Natural killer cell (primary cell): ENCODE measurements at places on chromosomes 16 and 17. TPM values are rescaled to one million over a fixed set of nuclear protein-coding genes. Genes with fewer than 3 reads are reported as not detected.

Gene TTYH2
- 7.9 TPM for total RNA-seq

DNA sequence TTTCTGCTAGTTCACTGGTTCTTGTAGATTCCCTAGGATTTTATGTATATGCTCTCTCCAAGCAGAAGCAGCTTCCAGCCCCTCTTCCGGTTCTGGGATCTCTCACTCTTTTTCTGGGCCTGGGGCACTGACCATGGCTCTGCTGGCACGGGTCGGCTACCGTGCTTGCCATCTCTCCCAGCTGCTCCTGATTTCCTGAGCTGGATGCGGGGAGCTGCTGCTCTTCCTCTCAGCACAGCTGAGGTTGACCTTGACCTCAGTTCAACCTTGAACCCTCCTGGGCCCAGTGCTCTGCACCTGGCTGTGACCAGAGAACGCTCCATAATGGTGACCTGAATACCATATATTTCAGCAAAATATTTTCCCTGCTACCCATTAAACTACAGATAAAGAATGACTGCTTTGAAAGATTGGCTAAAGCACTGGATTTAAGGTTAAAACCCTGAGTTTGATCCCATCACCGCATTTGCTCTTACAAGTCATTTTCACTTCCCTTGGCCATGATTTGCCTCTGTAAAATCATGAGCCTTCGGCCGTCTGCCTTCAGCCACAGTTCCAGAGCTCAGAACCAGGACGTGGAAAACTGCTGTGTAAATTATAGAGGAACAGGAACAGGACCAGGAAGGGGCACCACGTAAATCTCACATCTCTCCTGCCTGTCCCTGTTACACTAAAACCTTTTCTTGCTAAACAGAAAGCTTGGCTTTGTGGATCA is 130.8 kb upstream of the CHMP6 start:
- no peaks in the 10 kb centered on the region for H3K27me3 ChIP-seq
- no peak for DNase-seq
- H3K36me3 ChIP-seq: peaks cover 5% of the 10 kb centered on the region
- H3K4me1 ChIP-seq: peaks cover 26% of the 10 kb centered on the region
- H3K4me3 ChIP-seq: no peak overlapping the region

DNA sequence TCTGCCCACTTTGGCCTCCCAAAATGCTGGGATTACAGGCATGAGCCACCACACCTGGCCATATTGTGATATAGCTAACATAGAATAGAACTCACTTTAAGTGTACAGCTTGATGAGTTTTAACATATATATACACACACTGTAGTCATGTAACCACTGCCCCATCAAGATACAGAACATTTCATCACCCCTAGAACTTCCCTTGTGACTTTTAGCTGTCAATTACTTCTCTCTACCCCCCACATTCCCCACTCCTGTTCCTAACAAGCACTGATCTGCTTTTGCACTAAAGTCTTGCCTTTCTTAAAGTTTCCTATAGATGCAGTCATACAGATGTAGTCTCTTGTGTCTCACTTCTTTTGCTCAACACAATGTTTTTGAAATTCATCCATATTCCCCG is 93.1 kb downstream of the PITPNC1 start:
- no peak for DNase-seq
- no peaks in the 10 kb centered on the region for H3K36me3 ChIP-seq
- H3K4me3 ChIP-seq: no peak overlapping the region
- no peak overlapping the region for H3K27ac ChIP-seq
- no peaks in the 10 kb centered on the region for H3K27me3 ChIP-seq

- H3K36me3 ChIP-seq: no peaks in the 10 kb centered on the region
- H3K27ac ChIP-seq: no peak overlapping the region
- H3K27me3 ChIP-seq: no peaks in the 10 kb centered on the region
- H3K4me3 ChIP-seq: no peak overlapping the region
- H3K4me1 ChIP-seq: no peaks in the 10 kb centered on the region
Measured at GRCh38 chr16:14203166-14203565, 132.0 kb downstream of the MRTFB start.

GRCh38 chr17:50935221-50935995 is 69.3 kb upstream of the TOB1 start:
- H3K27me3 ChIP-seq: no peaks in the 10 kb centered on the region
- no peak for DNase-seq
- no peak overlapping the region for H3K27ac ChIP-seq
- no peaks in the 10 kb centered on the region for H3K36me3 ChIP-seq

DNA sequence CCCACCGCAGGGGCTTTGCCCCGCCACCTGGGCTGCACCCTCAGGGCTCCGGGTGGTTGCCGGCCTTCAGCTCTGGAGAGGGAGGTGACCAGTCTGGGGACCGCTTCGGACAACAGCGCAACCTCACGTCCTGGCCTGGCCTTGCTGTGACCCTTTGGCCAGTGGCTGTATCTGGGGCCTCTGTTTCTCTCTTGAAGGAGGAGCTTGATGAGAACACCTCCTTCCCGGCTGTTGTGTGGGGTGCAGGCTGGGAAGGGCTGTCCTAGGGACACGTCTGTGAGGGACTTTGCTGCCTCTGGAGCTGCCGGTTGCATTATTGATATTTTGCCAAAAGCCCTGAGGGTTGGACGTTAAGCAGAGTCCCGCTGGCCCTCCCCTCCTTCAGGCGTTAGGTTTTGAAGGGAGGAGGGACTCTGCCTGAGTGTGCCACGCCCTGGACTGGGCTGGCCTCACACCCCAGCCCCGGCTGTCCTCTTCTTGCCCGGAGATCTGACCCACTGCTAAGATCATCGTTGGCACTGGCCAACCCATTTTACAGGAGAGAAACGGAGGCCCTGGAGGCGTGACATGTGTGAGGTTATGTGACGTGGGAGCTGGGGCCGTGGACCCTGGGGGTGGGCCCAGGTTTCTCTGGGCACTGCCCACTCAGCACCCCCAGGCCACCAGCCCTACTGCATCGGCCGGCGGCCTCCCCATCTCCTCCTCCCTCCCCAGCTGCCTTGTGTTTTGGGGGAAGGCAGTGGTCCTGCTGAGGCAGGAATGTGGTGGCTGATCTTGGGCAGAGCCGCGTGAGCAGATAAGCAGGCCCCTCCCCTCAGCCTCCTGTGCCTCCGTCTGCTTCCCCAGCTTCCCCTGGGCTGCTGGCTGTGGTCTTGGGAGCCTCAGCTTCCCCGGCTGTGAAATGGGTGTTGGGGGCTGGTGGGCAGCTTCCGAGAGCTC is 8.5 kb downstream of the ZFPM1 start:
- no peak overlapping the region for H3K4me3 ChIP-seq
- H3K27ac ChIP-seq: peak overlapping the region; percentile 22
- peaks cover 9% of the 10 kb centered on the region for H3K36me3 ChIP-seq
- H3K4me1 ChIP-seq: peaks cover 98% of the 10 kb centered on the region
